T-helper 2 cell treated with Interferon-gamma antibody and Interleukin-4, amounts not matched to agents 5 μg/mL and 100 μg/mL, for 36 hours (primary cell): ENCODE measurements at places on chromosomes 6 and 20.

DNA sequence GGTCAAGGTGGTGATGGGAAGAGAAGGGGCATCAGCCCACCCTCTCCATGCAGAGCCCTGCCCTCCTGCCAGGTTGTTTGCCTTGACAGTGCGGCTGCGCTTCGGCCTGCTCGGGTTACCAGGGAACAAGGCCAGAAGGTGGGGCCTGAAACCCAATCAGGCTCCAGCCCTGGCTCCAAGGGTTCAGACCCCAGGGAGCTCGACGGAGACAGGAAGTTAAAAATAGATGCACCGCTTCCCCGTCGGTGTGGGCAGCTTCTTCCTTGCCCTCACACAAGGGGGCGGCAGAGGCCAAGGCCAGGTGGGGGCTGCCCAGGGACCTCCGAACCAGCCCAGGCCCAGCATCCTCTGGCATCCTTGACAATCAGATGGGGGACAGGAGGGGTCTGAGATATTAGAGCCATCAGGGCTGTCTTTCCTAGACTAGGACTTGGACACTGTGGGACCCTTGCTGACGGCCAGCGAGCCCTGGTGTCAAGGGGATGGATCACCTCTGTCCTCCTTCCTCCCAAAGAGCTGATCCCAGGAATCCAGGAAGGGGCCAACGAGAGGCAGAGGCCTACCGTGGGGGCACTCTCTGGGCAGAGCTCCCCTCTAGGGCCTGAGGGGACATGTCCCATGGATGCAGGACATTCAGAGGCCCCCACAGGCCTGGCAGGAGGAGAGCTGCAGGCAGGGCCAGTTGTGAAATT is 65.2 kb downstream of the RIPOR3 start:
- DNase-seq = no peak

DNA sequence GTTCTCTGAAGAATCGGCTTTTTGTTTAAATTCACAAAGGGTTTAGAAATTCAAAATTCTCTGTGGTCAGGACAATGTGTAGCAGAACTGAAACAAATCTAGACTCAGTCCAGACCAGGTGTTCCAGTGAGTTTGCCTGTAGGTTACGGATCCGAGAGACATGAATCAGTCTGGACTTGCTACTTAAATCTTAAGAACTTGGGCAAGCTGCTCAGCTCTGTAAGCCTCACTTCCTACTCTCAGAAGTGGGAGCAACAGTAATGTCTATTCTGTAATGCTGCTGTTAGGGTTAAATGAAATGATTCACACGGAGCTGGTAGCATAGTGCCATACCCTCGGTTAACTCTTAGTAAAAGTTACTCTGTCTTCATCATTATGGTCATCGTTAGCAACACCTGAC is 37.7 kb downstream of the HECA start:
- DNase-seq = no peak

DNA sequence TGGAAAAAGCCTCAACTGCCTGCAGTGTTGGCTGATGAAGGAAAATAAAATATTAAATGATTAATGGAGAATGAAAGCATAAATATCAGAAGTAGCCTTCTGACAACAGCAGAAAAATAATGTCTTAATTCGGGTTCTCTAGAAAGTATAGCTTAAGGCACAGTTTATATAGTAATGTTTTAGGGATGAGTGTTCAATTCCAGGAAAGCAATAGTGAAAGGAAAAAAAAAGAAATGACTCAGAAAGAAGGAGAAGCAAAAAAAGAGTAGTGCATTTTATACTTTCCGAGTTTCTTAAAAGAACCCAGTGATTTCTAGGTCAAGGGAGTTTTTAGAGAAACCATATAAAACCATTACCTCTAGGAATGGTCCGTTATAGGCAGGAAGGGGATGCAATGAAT is 137.3 kb downstream of the HTR1B start:
- DNase-seq = no peak

- no peak for DNase-seq
Measured at GRCh38 chr6:46969206-46969605, 47.5 kb upstream of the ADGRF5 start.

GRCh38 chr6:52293067-52293466 is 8.5 kb upstream of the MCM3 start:
- DNase-seq = no peak

- no peak for DNase-seq
Measured at GRCh38 chr20:48246061-48246790, 460.9 kb upstream of the SULF2 start.

GRCh38 chr20:37111926-37112455 is 16.2 kb upstream of the RBL1 start:
- DNase-seq = no peak

GRCh38 chr20:50303573-50304500 is 113.2 kb downstream of the CEBPB start:
- no peak for DNase-seq

GRCh38 chr20:58661598-58662473 is 10.8 kb downstream of the STX16 start:
- DNase-seq = no peak

- no peak for DNase-seq
Measured at GRCh38 chr6:73121421-73121993, 103.8 kb downstream of the KHDC1L start.

GRCh38 chr6:113306552-113307145 is 550.5 kb upstream of the MARCKS start:
- peak; percentile 26 for DNase-seq

DNA sequence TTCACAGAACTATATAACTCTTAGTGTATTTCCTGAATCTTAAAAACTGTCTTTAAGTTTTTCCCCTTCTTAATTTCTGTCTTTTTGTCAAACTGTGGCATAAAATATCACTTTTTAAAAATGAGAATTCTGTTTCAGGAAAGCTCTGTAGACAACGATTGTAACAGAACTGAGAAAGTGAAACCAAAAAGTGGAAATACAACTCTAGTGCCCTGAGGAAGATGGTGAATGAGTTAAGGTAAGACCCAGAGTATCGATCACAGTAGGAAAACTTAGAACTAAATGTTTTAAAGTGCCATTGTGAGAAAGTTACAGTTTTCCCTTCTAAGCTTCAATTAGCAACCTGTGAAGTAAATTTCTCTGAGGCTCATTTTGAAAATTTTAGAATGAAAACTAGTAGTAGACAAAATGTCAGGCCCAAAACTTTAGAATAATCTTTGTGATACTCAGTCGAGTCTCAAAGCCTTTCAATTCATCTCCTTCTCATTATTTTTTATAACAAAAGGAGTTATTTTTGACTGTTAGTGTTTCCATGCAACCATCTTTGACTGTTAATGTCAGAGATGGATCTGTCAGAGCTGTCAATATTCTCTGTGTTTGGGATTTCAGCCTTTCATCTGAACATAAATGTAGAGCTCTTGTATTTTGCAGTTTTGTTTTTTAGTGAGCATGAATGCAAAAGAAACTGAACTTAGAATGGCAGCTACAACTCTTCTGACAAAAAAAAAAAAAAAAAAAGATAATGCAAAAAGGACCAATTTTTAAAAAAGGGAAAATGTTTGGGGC is 19.0 kb upstream of the TRDN start:
- DNase-seq = no peak

GRCh38 chr6:38774929-38775707 is 60.0 kb downstream of the DNAH8 start:
- DNase-seq = no peak

GRCh38 chr20:4375881-4376280 is 345.8 kb upstream of the PRND start:
- DNase-seq = no peak

GRCh38 chr20:52399352-52399751 is 207.8 kb upstream of the ZFP64 start:
- DNase-seq = no peak

- no peak for DNase-seq
Measured at GRCh38 chr6:44636561-44637248, 249.2 kb downstream of the CDC5L start.

GRCh38 chr20:31933698-31934097 is 18.1 kb downstream of the PDRG1 start:
- no peak for DNase-seq

- DNase-seq = peak; percentile 83
Measured at GRCh38 chr20:62523473-62524203, 47.8 kb upstream of the GATA5 start.

DNA sequence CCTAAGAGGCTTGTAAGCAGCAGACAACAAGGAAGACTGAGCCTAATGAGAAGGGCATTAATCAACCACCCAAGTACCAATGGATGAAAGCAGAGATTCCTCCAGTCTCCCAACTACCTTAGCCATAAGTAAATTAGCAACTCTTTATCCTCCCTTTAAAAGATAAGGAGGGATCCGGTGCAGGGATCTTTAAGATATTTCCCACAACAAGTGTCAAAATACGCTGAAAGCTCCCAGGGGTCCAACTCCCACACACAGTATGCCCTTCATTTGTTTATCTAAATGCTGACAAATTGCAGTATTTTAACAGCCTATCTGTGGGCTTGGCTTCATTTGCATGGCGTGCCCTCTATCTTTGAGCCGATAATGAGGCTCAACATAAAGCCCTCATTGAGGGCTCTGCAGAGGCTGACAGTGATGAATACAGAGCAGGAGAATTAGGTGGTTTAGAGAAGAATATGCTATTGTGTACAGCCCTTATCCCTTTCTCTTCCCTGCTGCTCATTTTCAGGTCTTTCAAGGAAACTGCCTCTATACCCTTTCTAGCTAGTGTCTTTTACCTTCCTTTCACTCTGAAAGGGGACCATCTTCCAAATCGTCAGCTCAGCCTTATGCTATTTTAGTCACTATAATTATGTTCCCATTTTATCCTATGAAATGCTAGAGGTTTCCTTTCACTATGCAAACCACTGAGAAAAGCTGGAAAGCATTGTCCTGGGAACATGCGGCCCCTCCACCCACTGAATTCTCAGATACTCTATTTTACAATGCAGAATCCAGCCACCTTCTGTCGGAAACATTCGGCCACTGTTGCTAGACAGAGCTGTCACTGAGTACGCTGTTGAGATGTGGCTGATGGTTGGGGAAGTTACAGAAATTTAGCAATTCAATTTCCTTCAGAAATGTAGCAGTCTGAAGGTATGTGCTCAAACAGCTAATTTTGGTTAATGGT is 575.2 kb upstream of the JAG1 start:
- DNase-seq = no peak

DNA sequence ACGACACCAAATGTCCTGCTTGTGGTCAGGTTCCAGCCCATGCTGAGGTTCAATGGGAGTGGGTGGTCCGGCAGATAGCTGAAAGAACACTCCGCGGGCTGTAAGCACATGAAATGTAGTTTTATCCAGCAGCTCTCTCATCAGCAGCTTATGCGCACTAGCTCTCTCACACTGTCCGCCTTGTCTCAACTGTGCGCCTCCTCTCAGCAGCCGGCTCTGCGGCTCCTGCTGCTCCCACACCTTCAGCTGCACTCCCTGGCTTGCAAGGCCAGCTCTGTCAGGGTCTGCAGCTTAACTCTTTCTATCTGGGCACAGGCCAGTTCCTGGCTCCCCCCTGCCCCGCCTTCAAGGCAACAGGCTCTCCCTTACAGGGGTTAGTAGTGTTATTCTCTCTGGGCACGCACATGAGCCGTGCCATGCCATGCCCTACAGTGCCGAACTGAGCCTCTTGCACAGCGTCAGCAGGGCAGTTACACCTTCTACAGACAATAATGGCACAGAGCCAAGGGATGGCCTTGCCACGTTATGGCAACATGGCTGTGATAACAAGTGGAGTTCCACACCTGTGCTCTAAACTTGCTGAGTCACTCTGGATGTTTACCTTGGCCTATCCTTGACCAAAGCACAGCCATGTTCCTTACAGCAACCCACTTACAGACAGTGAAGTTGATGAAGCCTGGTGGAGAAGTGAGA is 84.0 kb upstream of the LRFN2 start:
- DNase-seq = no peak

- no peak for DNase-seq
Measured at GRCh38 chr6:4316867-4317400, 181.6 kb upstream of the ECI2 start.

DNA sequence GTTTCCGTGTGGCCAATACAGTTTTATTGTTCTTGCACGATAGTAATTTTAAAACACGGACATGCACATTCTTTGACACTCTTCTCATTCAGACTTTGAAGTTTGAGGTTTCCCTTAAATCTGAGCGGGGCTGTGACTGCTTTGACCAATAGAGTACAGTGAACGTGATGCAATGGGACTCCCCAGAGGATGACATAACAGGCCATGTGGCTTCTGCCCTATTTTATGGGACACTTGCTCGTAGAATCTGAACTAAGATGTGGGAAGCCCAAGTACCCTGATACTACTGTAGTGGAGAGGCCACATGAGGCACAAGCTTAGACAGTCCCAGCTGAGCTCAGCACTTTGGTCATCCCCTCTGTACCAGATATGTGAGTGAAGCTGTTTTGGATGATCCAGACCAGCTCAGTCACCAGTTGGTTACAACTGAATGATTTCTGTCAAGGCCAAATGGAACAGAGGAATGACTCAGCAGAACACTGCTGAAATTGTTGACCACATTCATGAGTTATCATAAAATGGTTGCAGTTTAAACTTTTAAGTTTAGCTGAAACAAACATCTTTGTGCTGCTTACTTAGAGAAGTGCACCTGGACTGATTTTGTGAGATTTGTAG is 279.4 kb downstream of the RFPL4B start:
- DNase-seq = no peak

DNA sequence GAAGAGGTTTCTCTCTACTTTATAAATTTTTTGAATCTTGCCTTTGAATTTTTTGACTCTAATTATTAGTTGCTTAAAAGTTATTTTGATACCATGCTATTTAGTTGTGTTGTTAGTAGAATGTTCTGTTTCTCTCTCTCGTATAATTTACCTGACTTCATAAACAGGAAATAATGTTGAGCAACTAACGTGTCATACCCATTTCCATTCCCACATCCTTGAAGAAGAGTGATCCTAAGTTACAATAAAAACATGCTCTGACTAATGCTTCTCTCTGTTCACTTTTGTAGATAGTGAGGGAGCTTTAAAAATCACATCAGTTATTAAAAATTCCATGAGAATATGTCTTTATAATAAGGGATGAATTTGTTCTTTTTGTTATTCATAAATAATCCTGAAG is 69.7 kb downstream of the SAMD5 start:
- no peak for DNase-seq

DNA sequence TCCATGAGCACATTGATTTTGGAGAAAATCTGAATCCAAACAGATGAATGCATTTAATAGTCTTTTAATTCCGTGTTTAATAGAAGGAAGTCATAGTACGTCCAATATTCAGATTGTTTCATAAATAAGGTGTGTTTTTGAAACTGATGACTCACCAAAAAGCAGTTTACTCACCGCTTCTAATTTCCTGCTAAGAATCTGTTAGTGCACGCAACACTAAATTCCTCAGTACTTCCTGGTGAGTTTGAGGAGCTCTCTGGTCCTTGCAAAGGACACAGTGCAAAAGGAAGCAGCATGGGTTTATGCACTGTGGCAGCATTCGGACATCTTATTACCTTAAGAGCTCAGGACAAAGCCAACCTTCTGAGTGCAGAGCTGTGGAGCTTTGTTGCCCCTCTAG is 2.3 kb upstream of the ADGRF1 start:
- DNase-seq = no peak

DNA sequence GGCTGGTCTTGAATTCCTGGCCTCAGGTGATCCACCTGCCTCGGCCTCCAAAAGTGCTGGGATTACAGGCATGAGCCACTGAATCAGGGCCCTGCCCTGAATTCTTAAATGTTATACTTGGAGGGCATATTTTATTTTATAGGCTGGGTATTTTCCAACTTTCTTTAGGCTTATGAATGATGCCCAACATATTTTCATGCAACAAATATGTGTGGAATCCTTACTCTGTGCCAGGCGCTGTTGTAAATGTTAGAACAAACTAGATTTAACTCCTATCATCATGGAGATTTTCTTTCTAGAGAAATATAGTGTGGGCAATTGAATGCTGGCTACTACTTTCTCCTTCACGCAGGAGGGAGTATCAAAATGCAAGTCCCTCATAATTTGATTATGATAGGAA is 71.2 kb downstream of the SAMD5 start:
- no peak for DNase-seq
